Small intestine (tissue), 16 donors: ENCODE measurements at places on chromosomes 5 and 9.

GRCh38 chr5:100900142-100900795, 2.8 kb downstream of the ST8SIA4 start:
- H3K27me3 ChIP-seq = no peaks in the 10 kb centered on the region
- no peaks in the 10 kb centered on the region for H3K4me1 ChIP-seq
- H3K4me3 ChIP-seq = peak overlapping the region; percentile 39
- no peaks in the 10 kb centered on the region for H3K36me3 ChIP-seq
- DNase-seq = peak; percentile 23

GRCh38 chr9:86034863-86035734, 64.3 kb downstream of the GOLM1 start:
- DNase-seq = peak; percentile 66
- no peak overlapping the region for H3K27ac ChIP-seq
- peaks cover 64% of the 10 kb centered on the region for H3K36me3 ChIP-seq

DNA sequence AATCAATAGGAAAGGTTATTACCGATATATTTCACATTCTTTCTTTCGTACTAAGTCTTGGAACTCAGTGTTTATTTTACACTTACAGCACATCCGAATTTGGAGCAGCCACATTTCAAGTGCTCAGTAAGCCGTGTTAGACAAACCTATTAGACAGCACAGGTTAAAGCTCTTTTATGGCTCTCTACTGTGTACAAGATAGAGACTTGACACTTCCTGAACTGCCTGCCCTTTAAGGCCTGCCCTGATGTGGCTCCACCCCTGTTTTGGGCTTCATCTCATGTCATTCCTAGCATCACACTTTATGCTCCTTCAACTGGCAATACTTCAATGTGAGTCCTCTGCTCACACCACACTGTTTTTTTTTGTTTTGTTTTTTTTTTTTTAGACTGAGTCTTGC, 23.5 kb upstream of the SUSD1 start:
- no peaks in the 10 kb centered on the region for H3K36me3 ChIP-seq
- H3K27me3 ChIP-seq = no peaks in the 10 kb centered on the region
- H3K4me3 ChIP-seq = no peak overlapping the region

DNA sequence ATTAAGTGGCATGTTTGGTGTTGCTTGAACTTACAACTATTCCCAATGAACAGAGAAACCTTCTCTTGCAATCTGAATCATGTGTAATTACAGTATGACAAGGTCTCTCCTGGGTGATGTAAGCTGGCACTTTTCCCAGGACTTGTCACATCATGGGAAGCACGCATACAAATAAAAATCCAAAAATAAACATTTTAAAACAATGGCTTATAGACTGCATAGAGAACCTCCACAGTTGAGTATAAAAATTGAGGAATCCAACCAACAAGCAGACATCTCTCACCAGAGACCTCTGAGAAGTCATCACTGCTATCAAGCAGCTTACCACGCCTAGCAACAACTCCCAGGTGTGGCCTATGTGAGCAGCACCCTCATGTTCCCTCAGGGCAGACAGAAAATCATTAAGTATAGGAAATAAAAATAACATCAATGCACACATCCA, 3.9 kb downstream of the MLLT3 start:
- no peaks in the 10 kb centered on the region for H3K27me3 ChIP-seq
- H3K27ac ChIP-seq = no peak overlapping the region
- peaks cover 2% of the 10 kb centered on the region for H3K4me1 ChIP-seq
- DNase-seq = peak; percentile 54
- no peak overlapping the region for H3K4me3 ChIP-seq
- H3K36me3 ChIP-seq = no peaks in the 10 kb centered on the region

GRCh38 chr9:133112663-133113026, 8.4 kb downstream of the RALGDS start:
- peaks cover 16% of the 10 kb centered on the region for H3K4me1 ChIP-seq
- peaks cover 86% of the 10 kb centered on the region for H3K36me3 ChIP-seq

GRCh38 chr9:119761812-119762211, 392.6 kb upstream of the BRINP1 start:
- no peak overlapping the region for H3K4me3 ChIP-seq
- no peaks in the 10 kb centered on the region for H3K27me3 ChIP-seq
- H3K27ac ChIP-seq = no peak overlapping the region
- no peaks in the 10 kb centered on the region for H3K4me1 ChIP-seq

DNA sequence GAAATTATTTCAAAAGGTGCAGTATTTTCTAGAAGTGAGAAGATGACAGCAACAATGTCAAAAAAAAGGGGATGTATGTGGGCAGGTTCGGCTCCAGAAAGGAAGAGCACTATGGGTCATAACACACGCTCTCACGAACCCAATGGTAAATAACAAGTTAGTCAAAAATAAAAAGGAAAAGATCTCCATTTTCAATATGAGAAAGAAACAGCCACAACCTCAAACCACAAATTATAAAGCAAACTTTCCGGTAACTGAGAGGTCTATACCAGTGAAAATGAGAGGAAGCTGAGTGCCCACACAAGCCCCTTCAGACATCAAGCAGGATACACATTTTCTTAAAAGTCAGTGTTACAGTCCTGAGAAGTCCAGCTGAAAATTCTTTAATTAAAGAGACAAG, 398.5 kb upstream of the RPS23 start:
- no peaks in the 10 kb centered on the region for H3K4me1 ChIP-seq
- H3K27ac ChIP-seq = no peak overlapping the region
- H3K4me3 ChIP-seq = no peak overlapping the region
- DNase-seq = peak; percentile 20
- H3K36me3 ChIP-seq = no peaks in the 10 kb centered on the region

GRCh38 chr5:147901599-147902039, 4.7 kb downstream of the C5orf46 start:
- H3K36me3 ChIP-seq = no peaks in the 10 kb centered on the region
- no peak overlapping the region for H3K4me3 ChIP-seq
- no peaks in the 10 kb centered on the region for H3K4me1 ChIP-seq
- DNase-seq = no peak
- H3K27me3 ChIP-seq = no peaks in the 10 kb centered on the region

DNA sequence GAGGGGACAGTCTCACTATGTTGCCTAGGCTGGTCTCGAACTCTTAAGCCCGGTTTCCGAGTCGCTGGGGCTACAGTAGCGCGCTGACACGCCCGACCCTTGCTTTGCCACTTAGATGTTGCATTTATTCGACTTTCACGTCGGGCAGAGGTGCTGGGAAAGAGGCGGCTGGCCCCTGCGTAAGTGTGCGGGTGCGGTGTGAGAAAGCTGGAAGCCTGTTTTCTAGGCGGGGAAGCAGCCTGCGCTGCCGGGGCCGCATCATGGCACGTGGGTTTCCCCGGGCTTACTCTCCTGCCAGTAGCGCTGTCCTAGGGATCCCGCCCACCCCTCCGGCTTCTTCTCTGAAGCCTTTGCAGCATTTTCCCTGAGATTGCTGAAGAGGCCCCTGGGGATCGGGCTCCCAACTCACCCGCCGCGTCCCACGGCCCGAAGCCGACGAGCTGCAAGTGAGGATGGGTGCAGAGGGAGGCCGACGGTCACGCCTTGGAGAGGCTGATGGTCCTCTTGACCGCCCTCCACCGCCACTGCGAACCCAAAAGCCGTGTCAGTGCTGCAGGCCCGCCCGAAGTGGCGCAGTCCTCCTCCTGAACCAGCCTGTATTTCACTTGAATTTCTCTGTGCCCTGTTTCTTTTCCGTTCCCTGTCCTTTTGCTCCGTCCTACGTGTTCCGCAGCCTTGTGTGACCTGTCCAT, 5.8 kb upstream of the TRIM41 start:
- H3K27me3 ChIP-seq = peaks cover 58% of the 10 kb centered on the region
- DNase-seq = peak; percentile 64
- H3K36me3 ChIP-seq = no peaks in the 10 kb centered on the region
- peak overlapping the region; percentile 50 for H3K4me3 ChIP-seq
- no peak overlapping the region for H3K27ac ChIP-seq

DNA sequence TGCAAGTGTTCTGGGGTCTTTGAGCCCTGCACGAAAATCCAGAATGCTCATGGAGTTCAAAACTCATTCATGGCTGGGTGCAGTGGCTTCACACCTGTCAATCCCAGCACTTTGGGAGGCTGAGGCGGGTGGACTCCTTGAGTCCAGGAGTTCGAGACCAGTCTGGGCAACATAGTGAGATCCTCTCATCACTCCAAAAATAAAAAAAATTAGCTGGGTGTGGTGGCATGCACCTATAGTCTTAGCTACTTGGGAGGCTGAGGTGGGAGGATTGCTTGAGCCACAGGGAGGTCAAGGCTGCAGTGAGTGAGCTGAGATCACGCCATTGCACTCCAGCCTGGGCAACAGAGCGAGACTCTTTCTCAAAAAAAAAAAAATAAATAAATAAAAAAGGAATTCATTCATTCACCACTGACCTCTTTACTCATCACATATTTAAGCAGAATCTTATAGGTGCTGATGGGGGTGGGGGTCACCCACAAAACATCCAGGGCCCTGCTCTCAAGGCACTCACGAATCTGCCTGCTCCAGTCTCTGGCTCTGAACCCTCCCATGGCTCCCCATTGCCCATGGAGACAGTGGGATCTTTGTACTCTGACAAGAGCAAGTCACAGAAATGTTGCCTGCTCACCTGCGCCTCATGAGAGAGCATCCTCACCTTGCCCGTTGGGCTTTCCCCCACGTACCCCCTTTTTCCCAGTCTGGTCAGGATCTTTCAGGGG, 76.7 kb upstream of the IER5L start:
- H3K4me3 ChIP-seq = no peak overlapping the region
- peaks cover 48% of the 10 kb centered on the region for H3K27me3 ChIP-seq
- H3K4me1 ChIP-seq = no peaks in the 10 kb centered on the region
- no peak overlapping the region for H3K27ac ChIP-seq
- no peak for DNase-seq

DNA sequence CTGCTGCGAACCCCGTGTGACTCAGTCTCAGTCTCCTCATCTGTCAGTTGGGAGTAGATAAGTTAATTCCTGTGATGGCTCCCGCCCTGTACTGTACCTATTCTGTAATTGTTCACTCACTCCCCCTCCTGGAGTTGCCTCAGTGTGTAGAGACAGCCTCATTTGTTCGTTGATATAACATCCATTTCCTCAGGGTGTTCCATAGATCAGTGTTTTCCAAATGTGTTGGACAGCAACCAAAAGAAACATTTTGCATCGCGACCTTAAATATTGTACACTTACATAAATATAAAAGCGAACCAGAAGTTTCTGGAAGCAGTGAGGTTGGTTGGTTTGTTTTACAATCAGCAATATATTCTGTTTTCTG, 698 bp downstream of the NFX1 start:
- H3K4me1 ChIP-seq = peaks cover 50% of the 10 kb centered on the region
- no peaks in the 10 kb centered on the region for H3K27me3 ChIP-seq
- peak overlapping the region; percentile 64 for H3K4me3 ChIP-seq
- no peak for DNase-seq

GRCh38 chr5:171387970-171388815, 544 bp downstream of the NPM1 start:
- H3K27me3 ChIP-seq = no peaks in the 10 kb centered on the region
- peak overlapping the region; percentile 84 for H3K4me3 ChIP-seq
- H3K36me3 ChIP-seq = peaks cover 9% of the 10 kb centered on the region
- peak overlapping the region; percentile 50 for H3K27ac ChIP-seq
- DNase-seq = peak; percentile 69

DNA sequence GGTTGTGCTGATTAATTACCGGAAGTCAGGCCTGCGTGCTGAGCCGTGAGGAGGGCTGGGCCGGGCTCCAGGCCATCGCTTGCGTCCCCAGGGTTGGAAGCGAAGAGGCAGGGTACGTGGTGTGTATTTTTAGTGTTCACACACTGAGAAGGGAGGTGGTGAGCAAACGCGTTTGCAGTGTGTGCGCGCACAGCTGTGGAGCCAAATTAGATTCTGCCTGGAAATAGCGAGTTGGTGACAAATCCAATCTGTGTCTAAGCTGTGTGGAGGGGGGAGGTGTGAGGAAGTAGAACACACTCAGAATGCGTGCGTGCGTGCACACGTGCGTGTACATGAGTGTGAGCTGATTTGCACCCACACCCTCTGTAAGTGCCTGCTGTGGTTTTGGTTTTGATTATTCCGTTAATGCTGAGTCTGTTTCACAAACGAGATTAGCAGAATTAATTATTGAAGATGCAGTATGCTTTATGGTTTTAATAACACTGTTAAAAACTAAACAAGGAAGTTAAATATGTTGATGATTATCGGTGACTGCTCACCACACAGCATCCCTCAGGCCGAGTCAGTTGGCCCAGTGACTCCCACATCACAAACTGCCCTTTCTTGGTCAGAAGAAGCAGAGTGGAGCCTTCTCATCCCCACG, 111.8 kb upstream of the FCN2 start:
- H3K36me3 ChIP-seq = no peaks in the 10 kb centered on the region
- no peaks in the 10 kb centered on the region for H3K4me1 ChIP-seq
- no peak for DNase-seq

- H3K27me3 ChIP-seq = no peaks in the 10 kb centered on the region
- H3K4me1 ChIP-seq = no peaks in the 10 kb centered on the region
- H3K36me3 ChIP-seq = no peaks in the 10 kb centered on the region
- no peak overlapping the region for H3K27ac ChIP-seq
- H3K4me3 ChIP-seq = no peak overlapping the region
Observed at GRCh38 chr5:111337688-111338087, 113.5 kb downstream of the CAMK4 start.

- no peaks in the 10 kb centered on the region for H3K36me3 ChIP-seq
- H3K4me1 ChIP-seq = no peaks in the 10 kb centered on the region
- no peaks in the 10 kb centered on the region for H3K27me3 ChIP-seq
- no peak for DNase-seq
Observed at GRCh38 chr9:6194934-6195333, 20.7 kb upstream of the IL33 start.

DNA sequence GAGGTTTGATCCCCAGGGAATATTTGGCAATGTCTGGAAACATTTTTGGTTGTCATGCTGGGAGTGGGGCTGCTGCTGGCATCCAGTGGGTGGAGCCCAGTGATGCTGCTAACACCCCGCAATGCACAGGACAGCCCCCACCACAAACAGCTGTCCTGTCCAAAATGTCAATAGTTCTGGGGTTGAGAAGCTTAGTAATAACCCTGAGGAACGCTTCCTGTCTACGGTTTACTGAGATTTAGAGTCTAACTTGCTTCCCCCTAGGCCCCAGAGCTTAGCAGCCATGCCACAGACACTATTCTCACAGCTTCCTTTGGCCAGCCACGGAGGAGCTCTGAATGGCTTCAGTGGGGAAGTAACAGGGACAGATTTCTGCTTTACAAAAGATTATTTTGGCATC, 66.5 kb downstream of the MSX2 start:
- H3K36me3 ChIP-seq = no peaks in the 10 kb centered on the region
- H3K4me3 ChIP-seq = no peak overlapping the region
- DNase-seq = no peak
- H3K4me1 ChIP-seq = no peaks in the 10 kb centered on the region
- no peak overlapping the region for H3K27ac ChIP-seq

- H3K27ac ChIP-seq = no peak overlapping the region
- no peaks in the 10 kb centered on the region for H3K36me3 ChIP-seq
- no peak overlapping the region for H3K4me3 ChIP-seq
- no peaks in the 10 kb centered on the region for H3K4me1 ChIP-seq
- H3K27me3 ChIP-seq = no peaks in the 10 kb centered on the region
Observed at GRCh38 chr5:176883700-176884570, 15.2 kb downstream of the HK3 start.

GRCh38 chr5:132090107-132090506, 16.5 kb downstream of the CSF2 start:
- no peaks in the 10 kb centered on the region for H3K27me3 ChIP-seq
- no peak for DNase-seq
- H3K4me1 ChIP-seq = peaks cover 6% of the 10 kb centered on the region
- no peak overlapping the region for H3K27ac ChIP-seq
- H3K36me3 ChIP-seq = no peaks in the 10 kb centered on the region
